ENCODE measurements at places on chromosomes 7 and 10. TPM values are rescaled to one million over a fixed set of nuclear protein-coding genes. Genes with fewer than 3 reads are reported as not detected.

The LRCH4 gene
- total RNA-seq = 2.2 TPM

The GIMAP4 gene
- total RNA-seq = not detected

The SPDYE5 gene
- total RNA-seq = 0.12 TPM

The GPR146 gene
- total RNA-seq = 6.8 TPM

The PHKG1 gene
- 7.5 TPM for total RNA-seq

The ABCC2 gene
- 0.15 TPM for total RNA-seq

All from smooth muscle cell of the coronary artery (primary cell).